SJCRH30 (cell line): ENCODE measurements at places on chromosomes 5 and 9.

DNA sequence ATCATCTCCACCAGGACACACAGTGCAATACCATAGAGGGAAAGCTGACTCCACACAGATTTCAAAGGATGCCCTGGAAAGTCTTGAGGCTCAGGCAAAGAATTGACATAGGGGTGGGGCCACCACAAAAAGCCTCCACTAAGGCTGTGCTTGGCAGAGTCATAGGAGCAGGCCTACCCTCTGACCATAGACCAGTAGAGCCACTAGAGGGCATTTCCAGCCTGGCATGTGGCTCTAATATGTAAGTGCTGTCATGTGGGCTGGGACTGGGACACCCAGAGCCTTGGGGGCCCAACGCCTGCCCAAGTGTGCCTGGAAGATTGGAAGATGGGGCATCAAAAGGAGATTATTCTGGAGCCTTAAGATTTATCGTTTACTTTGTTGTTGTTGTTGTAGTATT, 726.0 kb downstream of the DNAH5 start:
- DNase-seq: peak; percentile 1

DNA sequence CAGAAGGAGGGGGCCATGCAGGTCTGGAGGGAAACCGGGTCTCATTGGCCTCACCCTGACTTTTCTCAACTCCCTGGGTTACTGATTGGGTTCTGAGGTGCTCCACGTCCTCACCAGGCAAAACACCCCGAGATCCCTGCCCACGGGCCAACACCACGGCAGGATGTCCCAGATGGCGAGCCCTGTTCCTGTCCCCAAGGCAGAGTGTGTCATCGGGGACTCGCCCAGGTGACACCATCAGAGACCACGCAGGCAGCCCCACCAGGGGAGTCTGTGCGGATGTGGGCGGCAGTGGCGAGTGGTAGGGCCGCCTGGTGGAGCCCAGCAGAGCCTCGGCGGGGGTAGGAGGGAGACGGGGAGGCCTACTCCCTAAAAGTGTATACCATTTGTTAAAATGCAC, 59.0 kb upstream of the UBAC1 start:
- DNase-seq: no peak

DNA sequence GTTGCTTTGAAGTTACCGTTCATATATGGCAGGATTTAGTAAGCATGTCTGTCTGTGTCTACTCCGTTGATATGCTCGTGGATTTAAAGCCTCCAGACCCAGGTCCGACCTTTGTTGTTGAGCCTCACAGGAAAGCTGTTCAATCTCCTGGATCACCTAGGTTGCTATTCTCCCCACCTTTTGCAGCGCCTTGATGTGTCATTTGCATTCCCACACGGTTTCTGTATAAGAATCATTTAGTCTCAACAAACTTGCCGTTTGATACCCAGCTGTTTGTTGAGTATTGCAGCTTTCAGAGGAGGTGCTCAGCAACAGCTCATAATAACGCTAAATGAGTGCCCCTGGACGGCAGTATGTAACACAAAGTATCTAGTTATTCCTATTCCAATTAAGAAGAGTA, 1.2 kb upstream of the ADGRV1 start:
- no peak for DNase-seq

DNA sequence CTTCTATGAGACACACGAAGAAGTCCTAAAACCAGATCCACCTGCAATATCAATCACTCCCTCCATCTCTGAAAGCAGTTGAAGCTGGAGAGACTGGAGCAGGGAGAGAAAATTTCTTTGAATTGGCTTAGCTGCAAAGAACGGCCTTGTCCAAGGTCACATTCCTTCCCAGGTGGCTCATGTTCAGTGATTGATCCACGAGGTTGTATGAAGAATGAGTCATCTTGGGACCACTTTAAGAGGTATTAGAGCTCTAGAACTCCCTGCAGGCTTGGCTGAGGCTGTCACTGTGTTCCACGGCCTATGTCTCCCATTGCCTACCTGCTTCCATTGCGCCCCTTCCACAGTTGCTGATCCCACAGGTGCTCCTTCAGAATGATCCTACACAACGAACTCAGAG, 68.2 kb downstream of the HMHB1 start:
- DNase-seq: no peak

- peak; percentile 90 for DNase-seq
Observed at GRCh38 chr9:136206602-136207275, 1.8 kb upstream of the LHX3 start.

DNA sequence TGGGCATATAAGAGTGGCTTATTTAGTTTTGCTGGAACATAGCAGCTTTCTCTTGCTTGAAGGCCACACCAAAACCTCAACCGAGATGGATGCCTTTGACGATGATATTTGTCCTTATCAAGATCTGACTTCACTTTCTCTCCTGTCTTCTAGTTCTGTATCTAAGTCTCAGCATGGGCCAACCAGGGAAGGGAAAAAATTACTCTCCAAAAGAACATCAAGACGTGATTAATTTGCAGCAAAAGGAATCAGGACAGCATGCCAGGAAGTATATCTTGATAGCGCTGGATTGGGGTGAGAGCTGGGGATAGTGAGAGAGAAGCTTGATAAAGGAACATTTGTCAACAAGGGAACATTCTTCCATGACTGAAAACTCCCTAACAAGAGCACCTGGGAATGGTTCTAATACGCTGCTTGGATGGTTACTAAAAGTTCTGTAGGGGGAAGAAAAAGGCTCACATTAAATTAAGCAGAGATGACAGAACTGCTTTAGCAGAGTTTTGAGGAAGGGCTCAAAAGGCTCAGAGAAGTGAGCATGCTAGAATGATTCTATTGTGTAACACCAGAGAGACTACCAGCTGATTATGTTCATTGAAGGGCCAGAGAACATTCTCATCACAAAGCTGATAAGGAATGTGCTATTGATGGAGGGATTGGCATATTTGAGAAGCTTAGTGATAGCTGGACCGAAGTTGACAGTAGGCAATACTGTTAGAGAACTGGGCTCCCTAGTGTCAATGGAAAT, 21.6 kb upstream of the ANXA1 start:
- no peak for DNase-seq

DNA sequence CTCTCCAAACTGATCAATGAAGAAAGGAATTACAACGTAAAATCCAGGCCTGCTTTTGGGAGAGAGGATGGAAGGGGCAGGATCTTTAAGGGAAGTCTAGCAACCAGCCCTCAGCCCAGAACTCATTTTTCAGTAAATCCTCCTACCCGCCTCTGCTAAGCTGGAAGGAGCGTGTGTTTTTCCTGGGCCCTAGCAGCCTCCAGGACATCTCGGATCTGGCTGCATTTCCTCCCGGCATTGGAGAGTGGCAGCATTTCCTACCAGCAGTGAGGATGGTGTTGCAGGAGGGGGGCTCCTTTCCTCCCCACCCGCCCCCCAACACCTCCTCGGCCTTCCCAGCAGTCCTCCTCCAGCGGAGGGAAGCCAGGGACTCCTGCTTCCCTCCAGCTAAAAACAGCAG, 54.5 kb downstream of the DCP2 start:
- DNase-seq: no peak

DNA sequence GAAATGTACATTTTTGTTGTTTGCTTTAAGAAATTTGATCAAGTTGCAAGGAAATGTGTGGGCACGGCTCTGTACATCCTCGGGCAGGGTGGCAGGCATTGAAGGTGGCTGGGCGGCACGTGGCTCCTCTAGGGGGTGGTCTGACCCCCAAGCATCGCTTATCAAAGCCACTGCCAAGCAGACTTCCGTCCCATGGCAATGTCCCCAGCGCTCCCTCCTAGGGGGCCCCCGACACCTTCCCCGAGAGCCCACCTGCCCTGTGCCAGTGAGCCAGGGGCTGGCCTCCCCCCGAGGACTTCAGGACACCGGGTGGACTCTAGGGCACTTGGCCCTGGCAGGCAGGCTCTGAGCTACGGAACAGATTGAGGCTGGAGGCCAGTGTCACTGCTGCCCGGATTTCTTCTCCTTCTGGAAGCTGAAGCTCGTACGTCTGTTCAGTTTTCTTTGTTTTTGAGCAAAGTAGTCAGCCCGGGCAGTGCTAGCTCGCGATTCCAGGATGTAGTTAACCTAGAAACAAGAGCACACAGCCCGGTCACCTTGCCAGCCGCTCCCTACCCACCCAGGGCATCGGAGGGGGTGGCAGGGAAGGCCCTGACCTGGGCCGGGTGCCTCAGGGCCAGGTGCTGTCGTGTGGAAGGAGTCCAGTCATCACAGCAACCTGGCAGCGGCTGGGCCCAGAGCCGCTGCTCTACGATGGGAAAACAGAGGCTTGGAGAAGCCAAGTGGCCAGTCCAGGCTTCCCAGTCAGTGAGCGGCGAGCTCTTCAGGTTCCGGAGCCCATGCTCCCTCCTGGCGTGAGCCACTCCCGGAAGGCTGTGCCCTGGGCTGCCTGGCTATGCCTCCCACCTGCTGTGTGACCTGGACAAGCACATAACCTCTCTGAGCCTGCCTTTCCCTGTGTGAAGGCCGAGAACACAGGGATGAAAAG, 177.1 kb downstream of the GAPVD1 start:
- no peak for DNase-seq

DNA sequence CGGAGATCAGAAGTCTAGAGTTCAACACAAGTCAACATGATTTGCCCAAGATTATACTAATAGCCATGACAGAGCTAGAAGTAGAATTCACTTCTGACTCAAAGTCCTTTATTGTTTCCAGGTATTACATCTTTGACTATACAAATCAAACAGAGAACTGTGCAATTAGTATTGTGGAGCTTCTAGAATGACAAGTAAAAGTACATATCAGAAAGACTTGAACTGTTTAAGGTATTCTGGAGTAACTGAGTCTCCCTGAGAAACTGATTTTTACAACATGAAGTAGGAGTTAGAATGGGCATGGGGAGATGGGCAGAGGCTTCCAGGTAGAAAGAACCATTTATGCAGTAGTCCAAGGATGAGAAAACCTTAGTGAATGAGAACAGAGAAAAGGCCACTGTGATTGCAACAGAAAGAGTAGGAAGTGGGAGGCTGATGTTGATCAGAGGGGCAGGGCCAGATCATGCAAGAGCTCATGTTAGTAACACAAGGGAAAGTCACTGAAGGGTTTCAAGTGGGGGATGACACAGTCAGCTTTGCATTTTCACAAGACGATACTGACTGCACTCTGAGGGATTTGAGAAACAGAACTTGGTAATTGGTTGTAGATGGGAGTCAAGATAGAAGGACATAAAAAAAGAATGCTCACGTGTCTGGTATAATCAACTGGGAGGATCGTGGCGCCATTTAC, 280.7 kb downstream of the RFX3 start:
- no peak for DNase-seq

- no peak for DNase-seq
Observed at GRCh38 chr5:136979131-136979530, 520.0 kb downstream of the SPOCK1 start.

- peak; percentile 90 for DNase-seq
Observed at GRCh38 chr9:12955510-12956163, 180.8 kb downstream of the LURAP1L start.

DNA sequence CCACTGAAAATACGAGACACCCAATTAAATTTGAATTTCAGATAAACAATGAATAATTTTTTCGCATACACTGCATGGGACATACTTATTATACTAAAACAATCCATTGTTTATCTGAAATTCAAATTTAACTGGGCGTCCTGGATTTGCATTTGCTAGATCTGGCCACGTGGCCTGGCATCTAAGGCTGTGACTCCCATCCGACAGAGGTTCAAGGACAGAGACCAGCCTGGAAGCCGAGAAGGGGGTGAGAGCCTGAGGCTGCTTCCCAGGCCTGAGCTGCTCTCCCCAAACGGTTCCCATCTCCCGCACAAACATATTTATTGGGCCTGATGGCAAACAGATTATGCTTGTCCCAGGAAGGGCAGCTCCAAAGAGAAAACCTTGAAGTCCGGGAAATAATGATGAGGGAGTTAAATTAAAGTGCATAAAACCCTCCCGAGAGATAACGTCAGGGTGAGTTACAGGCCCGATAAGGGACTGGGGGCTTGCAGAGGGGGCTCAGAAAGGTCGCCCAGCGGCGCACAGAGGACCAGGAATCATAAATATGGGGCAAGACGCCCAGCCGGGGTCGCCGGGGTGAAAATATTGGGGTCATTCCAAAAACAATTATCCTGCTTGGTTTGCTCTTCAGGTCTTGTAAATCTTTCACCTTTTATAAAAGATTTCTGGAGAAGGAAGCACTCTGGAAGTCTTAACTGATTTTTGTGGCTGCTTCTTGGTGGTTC, 163.7 kb downstream of the GAPVD1 start:
- DNase-seq: no peak
